ELR (cell line): ENCODE measurements at places on chromosomes 16 and 17.

- peak; percentile 73 for DNase-seq
These were observed 37.5 kb downstream of the SOCS3 start for GRCh38 chr17:78322327-78322857.

DNA sequence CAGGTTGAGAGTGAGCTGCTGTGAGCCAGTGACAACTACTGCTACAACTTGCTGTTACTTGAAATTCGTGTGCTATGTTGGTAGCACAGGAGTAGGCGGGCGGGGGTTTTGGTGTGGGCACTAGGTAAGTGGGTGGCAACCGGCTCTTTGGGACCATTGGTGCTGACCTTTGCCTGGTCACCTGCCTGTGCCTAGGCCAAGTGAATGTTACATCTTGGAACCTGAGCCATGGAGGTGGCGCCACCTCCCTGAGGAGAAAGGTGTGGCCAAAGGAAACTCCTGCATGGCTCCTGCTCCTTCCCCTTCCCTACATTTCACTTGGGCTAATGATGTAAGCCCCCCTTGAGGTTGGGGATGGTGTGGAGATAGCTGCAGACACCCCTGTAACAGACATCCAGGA lies 25.4 kb upstream of the ARHGAP23 start:
- DNase-seq: no peak

- DNase-seq: no peak
These were observed 45.3 kb upstream of the TOB1 start for GRCh38 chr17:50911450-50911849.

DNA sequence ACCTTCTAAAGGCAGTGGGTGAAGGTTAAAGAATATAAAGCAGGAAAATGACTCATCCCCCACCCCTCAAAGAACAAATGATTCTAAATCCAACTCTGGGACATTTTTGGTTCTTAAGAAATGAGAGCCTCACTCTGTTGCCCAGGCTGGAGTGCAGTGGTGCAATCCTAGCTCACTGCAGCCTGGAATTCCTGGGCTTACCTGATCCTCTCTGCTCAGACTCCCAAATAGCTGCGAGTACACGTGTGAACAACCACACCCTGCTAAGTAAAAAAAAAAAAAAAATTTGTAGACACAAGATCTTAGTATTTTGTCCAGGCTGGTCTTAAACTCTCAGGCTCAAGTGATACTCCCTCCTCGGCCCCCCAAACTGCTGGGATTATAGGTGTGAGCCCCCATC lies 298.8 kb upstream of the MAF start:
- no peak for DNase-seq

DNA sequence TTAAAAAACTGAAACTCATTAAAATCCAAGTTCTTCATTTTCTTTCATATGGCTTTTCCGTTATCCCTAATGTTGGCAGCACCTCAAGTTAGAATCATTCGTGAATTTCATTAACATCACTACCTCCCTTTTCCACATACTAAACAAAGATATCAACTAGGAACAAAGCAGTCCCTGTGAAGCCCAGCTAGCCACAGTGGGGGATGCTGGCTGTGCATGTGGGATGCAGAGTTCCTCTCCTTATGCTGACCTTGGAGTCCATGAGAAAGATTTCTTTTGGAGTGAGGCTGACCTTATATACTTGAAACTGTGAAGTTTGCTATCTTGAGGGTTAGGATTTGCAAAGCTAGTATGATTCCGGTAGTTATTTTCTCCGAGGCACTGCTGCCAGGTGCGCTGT lies 117.6 kb downstream of the TANGO6 start:
- DNase-seq: no peak

DNA sequence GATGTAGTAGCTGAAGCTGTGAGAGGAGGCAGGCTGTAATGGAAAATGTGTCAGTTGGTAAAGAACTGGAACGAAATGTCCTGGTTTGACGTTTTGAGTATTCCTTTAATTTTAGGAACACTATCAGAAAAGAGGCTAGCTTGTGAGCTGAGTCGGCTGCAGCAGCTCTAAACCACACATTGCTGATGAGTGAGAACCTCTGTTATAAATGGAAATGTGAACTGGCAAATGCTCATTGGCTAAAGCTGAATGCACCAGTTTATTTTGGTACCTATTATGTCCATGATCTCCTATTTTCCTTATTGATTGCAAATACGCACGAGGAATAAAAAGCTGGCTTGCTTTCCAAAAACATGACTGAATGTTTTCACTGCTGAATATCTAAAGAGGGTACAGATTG lies 11.0 kb upstream of the WIPI1 start:
- DNase-seq: peak; percentile 26
